ENCODE measurements at places on chromosomes 1 and 21. TPM values are rescaled to one million over a fixed set of nuclear protein-coding genes. Genes with fewer than 3 reads are reported as not detected.
A peak's percentile ranks its signal among the peaks of the same experiment; 100 is the strongest.

DNA sequence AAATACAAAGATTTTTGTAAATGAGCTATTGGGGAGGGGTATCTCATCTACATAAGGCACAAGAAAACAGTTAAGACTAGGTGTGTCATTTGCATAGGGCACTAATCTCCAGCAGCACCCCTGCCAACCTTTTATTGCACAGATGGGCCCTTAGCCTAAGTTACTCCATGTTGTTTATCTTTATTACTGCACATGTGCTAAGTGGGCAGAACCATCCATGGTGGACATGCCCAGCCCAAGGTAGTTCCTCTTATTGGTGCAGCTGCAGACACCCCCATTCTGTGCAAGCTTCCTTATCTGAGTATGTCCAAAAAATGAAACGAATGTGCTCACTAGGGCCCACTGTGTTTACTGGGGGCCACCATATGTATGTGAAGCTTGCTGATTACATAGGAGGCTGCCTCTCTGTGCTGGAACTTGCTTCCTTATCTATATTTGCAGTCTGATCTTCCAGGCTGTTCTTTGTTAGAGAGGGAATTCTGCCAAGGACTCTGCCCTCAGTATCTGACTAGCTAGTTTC lies 77.3 kb upstream of the NEK7 start:
- DNase-seq: no peak

DNA sequence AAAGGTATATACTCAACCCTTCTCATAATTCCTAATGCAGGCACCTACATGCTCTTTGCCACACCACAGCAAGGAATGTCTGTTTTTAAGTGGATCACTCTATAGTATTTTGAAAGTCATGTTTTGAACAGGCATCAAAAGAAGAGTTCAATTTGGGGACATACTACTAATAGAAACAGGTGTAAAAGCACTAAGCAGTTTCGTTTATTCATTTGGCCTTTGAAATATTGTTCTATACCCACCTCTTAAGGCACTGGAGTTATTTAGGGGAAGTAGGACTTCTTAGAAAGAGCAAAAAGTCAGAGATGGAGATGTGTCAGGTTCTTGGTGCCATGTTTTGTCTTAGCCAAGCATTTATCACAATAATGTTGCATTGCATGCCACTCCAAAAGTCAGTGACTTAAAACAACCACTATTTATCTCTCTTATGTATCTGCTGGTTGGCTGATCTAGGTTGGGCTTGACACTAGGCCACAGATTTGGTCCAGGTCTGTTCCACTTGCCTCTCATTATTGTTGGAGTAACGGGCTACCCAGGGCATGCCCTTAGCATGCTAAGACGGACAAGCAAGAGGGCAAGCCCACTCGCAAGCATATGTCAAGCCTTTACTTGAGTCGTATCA lies 107.5 kb downstream of the RGL1 start:
- no peak for DNase-seq

DNA sequence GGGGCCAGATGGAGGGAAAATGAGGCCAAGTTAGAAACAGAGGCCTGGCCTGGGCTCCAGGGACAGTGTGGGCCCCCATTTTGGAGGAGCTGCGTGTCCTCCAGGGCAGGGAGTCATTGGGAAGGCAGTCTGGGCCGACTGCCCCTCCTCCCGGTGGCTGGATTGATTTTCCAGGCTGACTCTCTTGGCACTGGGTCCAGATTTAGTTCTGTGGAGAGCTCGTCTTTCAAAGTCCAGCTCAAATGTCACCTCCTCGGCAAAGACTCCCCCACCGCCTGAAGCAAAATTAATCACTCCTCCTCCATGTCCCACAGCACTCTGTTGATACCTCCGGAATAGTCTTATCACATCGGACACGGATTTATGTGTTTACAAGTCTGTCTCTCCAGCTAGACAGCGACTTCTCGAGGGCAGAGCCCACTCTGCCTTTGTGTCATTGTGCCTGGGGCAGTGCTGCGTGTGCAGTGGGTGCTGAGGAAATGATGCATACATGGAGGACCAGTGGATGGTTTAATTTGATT lies 175.1 kb downstream of the CAMTA1 start:
- DNase-seq: peak; percentile 76

DNA sequence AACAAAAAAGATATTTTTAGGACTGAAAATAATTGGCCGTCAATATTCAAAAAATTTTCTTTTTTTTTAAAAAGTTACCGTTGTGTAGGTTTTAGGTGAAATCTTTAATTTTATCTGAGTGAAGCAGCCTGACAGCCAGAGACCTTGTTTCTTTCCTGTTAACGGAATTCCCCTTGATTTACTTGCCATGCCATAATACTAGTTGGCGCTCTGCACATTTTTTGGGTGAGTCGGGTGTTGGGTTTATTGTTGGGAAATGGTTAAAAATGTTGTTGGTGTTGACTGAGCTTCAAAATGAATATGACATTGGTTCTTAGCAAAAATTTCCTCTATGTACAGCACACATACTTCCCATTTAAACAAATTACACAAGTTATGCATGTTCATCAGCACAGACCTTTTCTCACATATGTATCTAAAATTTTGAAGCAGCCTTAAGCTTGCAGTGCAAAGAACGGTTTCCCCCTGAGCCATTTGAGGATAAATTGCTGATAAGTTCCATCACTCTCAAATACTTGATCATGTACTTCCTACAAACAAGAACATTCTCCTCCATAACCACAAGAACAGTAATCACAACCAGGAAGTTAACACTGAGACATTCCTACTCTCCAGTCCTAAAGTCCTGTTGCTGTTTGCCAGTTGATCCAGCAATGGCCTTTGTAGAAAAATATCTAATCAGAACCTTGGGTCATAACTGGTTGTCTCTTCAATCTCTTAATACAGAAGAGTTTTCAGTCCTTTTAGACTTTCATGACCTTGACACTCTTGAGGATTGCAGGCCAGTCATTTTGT lies 34.2 kb downstream of the CAMTA1 start:
- DNase-seq: no peak

DNA sequence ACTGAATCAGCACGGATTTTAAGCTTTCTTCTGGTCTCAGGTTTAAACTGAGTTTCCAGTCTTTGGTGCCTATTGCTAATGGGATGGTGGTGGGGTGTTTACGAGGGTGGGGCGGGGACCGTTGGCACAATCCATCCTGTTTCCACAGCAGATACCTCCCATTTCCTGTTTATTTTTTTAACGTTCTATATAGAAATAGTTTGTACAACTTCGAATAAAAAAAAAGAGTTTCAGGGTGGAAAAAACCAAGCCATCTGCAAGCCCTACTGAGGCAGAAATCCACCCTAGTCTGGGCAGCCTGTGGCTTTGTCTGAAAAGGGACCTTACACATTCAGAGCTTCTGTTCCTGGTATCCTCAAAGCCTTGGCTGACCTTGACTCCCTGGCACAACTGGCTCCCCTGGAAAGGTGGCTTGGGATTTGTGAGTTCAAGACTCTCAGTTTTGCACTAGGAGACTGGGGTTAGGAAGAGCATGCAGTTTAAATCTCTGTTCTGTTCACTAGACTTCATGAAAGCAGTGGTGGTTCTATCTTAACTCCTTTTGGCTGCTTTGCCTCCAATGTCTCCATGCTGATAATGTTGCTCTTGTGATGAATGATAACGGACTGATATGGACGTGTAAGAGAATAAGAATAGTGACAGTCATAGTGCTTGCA lies 46.7 kb downstream of the VANGL2 start:
- no peak for DNase-seq

DNA sequence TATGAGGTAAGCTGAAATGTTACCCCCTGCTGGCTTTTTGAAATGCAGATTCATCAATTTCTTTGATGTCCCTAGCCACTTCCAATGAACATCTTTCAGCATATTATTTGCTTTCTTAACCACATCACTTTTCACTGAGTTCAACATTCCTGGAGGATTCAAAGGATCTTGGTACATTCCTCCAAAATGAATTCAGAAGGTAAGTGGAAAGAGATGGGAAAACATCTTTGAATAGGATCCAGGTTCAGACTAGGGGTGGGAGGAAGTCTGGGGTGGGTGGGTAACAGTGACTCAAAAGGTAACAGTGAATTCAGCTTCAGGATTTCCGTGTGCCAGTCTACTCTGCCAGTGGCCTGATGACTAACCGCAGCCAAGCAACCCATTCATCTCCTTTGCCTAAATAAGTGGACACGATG lies 180.7 kb downstream of the ZC3H11B start:
- no peak for DNase-seq

- DNase-seq: no peak
Measured at GRCh38 chr1:192235127-192235526, 76.9 kb downstream of the RGS18 start.

GRCh38 chr21:35377505-35378090 lies 328.5 kb upstream of the RUNX1 start:
- no peak for DNase-seq

GRCh38 chr1:11178021-11179015 lies 10.8 kb upstream of the ANGPTL7 start:
- no peak for DNase-seq

DNA sequence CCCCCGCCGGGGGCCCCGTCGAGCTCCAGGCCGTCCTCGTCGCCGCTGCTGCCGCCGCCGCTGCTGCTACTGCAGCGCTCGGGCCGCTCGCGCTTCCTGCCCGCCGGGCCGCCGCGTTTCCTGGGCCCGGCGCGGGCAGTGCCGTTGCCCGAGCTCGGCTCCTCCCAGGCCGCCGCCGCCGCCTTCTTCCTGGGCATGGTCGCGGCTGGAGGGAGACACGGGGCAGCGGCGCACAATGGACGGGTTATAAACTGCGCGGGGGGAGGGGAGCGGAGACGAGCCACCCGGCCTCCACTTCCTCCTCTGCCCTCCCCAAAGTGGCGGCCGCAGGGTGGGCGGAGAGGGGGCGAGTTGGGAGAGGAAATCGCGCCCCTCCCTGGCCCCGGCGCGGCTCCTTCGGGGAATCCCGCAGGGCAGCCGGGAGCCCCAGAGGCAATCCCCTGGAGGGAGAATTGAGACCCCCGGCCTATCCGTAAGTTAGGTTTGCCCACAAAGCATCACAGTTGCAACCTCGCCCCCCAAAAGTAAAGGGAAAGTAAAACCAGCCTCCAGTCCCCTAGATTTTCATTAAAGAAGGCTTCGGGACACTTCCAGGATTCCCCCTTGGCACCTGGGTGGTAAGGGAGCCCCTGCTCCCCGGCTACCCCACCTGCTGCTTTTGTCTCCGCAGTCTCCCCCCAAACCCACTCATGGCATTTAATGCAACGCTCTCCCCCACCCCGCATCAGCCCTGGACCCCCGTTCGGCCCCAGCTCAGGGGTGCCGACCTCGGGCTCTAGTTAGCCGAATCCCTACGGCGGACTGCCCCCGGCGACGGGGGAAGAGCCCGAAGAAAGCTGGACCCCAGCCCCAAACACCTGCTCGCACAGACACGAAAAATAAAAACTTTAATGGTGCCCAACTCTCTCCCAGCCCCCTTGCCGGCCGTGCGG lies 893 bp downstream of the RCC2 start:
- DNase-seq: peak; percentile 70

- DNase-seq: no peak
Measured at GRCh38 chr1:34900775-34901502, 28.5 kb downstream of the DLGAP3 start.

DNA sequence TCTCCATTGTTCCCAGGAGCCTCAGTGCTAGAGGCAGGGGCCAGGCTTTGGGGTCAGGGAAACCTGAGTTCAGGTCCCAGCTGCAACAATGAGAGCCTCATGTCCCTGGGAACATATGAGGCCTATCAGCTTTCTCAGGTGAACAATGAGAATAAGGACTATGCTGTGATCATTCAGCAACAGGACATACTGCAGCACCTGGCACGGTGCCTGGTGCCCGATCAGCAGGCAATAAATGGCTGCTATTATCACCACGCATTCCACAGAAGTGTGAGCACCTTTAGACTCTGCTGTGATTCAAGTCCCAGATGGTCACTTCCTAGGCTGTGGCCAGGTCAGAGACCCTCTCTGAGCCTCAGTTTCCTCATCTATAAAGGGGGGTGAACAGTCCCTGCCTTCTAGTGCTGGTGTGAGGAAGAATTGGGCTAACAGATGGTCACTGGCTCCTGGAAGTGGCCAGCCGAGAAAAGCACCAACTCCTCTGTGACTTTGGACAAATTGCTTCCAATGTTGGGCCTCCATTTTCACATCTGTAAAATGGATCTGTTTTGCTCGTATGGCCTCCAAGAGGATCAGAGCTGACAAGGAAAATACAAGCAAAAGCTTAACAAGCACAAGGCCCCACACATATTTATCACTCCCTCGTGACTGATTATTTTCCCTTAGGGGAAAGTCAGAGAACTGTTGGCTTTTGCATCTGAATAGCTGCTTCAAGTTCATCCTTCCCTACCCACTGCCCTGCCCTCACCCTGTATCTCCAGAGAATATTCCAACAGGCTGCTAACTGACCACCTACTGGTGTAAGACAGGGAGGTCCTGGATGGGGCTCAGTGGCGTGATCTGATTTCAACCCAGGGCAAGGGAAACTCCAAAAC lies 1.1 kb downstream of the SLC5A9 start:
- DNase-seq: no peak

DNA sequence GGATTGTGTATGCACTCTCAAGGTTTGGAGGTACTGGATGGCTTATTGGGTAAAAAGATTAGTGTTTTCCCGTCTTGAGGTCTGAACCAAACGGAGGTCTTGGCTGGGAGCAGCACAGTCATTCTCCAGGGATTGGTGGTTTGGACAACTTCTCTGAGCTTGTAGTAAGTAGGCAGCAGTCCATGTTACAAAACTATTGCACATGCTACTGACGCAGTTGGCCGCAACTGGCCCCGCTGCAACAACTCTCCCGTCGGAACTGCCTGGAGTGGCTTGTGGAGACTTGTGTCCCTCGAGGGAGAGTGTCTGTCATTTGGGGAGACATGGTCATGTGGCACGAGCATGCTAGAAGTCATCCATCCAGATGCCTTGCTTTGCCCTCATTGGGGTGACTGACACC lies 276.0 kb downstream of the TM2D1 start:
- DNase-seq: peak; percentile 78

GRCh38 chr1:115251856-115252255 lies 86.2 kb downstream of the NGF start:
- DNase-seq: no peak

DNA sequence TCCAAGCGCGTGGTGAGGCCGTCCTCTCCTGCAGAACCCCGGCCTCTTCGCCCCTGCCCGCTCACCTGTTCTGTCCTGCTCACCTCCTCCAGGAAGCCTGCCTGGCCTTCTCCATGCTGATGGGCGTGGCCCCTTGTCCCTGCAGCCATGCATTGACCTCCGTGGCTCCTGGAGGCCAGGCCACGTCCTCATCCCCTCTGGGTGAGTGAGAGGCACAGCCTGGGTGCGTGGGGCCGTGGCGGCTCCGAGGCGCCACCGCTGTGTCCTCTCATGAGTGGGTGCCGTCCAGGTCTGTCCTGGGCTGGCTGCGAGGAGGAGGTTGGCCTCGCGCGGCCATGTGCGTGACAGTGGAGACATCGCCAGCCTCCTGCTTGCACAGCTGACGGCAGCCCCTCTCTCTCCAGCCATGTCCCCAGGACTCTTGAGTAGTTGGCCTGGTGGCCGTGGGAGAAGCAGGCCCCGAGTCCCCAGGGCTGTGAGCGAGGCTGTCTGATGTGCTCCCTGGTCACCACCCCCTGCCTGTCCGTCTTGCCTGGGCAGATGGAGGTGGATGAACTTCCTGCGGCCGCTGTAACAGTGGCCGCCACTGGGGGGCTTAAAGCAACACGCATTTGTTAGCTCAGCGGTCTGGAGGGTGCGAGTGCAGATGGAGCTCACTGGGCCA lies 58.1 kb downstream of the PRKCZ start:
- no peak for DNase-seq

GRCh38 chr1:9376886-9377333 lies 84.2 kb downstream of the SPSB1 start:
- peak; percentile 79 for DNase-seq

IKBKE gene
- 1.0 TPM for total RNA-seq

MEX3A gene
- total RNA-seq: 3.0 TPM

PLEKHG5 gene
- total RNA-seq: 16.4 TPM

LDLRAD1 gene
- total RNA-seq: 0.81 TPM

All from testis (tissue), 5 donors.